ENCODE measurements at places on chromosomes 13 and 19.

DNA sequence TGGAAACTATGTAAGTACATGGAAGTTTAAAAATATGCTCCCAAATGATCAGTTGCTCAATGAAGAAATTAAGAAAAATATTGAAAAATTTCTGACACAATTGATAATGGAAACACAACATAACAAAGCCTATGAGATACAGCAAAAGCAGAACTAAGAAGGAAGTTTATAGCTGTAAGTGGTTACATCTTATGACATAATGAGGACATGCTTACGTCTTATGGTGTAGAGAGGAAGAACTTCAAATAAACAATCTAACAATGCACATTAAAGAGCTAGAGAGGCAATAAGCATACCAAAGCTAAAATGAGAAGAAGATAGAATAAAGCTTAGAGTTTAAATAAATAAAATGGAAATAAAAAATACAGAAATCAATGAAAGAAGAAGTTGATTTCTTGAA, 50.0 kb upstream of the CEACAM21 start:
- no peak overlapping the region for H3K4me3 ChIP-seq
- H3K27me3 ChIP-seq = peaks cover 3% of the 10 kb centered on the region
- H3K36me3 ChIP-seq = no peaks in the 10 kb centered on the region
- DNase-seq = no peak
- no peak overlapping the region for H3K27ac ChIP-seq
- H3K4me1 ChIP-seq = no peaks in the 10 kb centered on the region

- H3K4me1 ChIP-seq = no peaks in the 10 kb centered on the region
- no peak overlapping the region for H3K4me3 ChIP-seq
- H3K27ac ChIP-seq = no peak overlapping the region
- DNase-seq = no peak
- no peaks in the 10 kb centered on the region for H3K27me3 ChIP-seq
Measured at GRCh38 chr19:21117041-21117907, 24.6 kb upstream of the ZNF431 start.

DNA sequence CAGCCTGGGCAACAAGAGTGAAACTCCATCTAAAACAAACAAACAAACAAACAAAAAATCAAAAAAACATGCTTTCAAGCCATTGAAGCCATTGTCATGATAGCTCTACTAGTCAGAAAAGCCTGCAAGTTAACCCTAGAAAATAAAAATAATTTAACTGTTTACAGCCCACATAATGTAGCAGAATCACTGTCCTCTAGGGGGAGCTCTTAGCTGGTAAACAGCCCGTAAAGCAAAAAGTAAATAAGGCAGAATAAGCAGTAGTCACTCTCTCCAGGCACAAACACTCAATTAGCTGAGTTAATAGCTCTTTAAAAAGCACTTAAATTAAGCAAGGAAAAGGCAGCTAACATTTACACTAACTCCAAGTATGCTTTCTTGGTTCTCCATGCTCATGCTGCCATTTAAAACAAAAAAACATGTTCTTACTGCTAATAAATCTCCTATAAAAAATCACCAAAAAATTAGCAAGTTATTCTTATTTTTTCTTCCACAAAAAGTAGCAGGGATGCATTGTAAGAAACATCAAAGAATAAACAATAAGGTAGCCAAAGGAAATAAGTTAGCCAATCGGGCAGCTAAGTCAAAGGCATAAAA, 11.3 kb downstream of the LILRB4 start:
- no peak for DNase-seq
- no peaks in the 10 kb centered on the region for H3K36me3 ChIP-seq
- no peaks in the 10 kb centered on the region for H3K27me3 ChIP-seq
- no peak overlapping the region for H3K27ac ChIP-seq

DNA sequence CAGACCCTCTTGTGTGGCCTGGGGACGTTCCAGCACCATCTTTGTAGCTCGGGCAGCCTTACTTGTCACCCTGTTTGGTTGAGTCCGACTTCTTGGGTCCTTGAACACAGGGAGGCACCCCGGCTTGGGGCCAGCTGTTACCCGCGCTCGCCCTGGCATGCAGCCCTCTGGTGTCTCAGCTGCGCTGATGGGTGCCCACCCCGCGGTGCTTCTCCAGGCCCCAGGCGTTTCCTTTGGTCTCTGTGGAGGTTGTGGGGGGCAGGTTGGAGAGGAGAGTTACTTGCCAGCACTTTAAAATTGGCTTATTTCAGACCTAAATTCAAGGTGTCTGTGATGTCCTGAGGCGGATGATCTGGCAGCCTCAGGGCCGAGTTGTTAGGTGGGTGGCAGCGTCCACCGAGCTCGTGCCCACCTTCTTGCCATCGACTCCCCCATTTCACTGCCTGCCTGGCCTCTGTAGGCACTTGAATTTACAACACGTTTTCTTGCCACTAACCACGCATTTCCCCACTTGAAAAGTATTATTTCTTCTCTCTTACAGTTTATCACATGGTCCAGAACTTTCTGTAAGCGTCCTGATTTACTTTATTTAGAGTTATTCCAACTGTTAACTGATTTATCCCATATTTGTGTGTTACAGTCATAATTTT, 16.9 kb downstream of the UBAC2 start:
- H3K27ac ChIP-seq = no peak overlapping the region
- no peak for DNase-seq
- H3K4me3 ChIP-seq = no peak overlapping the region
- no peaks in the 10 kb centered on the region for H3K36me3 ChIP-seq
- no peaks in the 10 kb centered on the region for H3K27me3 ChIP-seq

- peak overlapping the region; percentile 1 for H3K4me3 ChIP-seq
- no peaks in the 10 kb centered on the region for H3K4me1 ChIP-seq
- H3K36me3 ChIP-seq = peaks cover 3% of the 10 kb centered on the region
- no peak for DNase-seq
- H3K27ac ChIP-seq = no peak overlapping the region
Measured at GRCh38 chr19:20397292-20397691, 168.3 kb downstream of the ZNF737 start.

Data from thoracic aorta (tissue), 2 donors.